ENCODE measurements at places on chromosomes 3 and 15.

- DNase-seq = no peak
Measured at GRCh38 chr3:178336336-178336735, 199.9 kb upstream of the KCNMB2 start.

- peak; percentile 88 for DNase-seq
Measured at GRCh38 chr3:46078712-46079400, 51.6 kb upstream of the XCR1 start.

GRCh38 chr3:127093312-127093711 lies 99.6 kb upstream of the PRR23E start:
- no peak for DNase-seq

DNA sequence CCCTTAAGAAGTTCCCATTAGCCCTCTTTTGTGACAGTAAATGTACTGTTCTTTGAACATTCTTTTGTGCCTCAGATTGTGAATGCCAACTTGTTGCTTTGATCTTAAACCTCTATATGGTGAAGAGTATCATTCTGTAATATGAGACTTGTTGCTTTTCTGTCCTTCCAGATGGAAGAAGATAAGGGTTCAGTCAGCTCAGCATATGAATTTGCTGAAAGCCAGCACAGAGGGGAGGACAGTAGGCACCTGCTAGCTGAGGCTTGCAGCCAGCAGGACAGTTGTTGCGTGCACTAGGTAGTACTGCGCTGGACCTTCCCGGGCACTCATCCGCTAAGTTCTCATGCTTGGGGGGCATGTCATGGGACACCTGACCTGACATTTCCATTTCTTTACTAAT lies 74.7 kb downstream of the DCUN1D1 start:
- DNase-seq = no peak

- no peak for DNase-seq
Measured at GRCh38 chr3:14640734-14641133, 10.8 kb upstream of the CCDC174 start.

DNA sequence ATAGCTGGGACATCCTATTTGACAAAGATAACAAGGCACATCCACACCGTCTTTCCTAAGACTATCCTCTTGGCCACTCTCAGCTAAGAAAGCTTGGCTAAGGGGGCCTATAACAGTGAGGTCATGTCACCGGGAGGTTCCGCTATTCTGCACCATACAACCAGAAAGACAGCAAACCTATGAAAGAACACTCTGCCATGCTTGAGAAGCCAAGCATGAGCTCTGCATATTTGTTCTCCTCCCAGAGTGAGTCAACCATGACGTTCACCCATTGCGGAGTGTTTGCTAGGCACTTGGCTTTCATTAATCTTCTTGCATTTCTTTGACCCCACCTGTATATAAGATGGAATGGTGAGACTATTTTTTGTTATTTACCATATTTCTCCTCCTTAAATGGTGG lies 141.2 kb downstream of the GMNC start:
- DNase-seq = no peak

GRCh38 chr3:31255007-31255581 lies 277.6 kb upstream of the STT3B start:
- no peak for DNase-seq

DNA sequence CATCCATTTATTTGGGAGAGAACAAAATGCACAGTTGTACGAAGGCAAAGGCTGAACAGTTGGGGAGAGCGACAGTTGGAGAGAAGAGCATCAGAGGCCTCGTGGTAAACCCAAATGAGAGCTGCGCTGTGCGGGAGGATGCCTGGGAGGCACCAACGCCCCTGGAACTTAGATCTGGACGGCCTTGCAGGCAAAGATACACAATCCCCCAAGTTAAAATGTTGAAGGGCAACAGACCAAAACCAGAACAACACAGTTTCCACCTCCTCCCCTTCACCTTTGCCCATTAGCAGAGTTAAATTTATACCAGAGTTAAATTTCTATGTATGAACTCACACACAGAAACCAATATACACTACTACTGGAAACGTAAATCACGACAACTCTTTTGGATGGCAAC lies 339.6 kb downstream of the RORA start:
- no peak for DNase-seq

DNA sequence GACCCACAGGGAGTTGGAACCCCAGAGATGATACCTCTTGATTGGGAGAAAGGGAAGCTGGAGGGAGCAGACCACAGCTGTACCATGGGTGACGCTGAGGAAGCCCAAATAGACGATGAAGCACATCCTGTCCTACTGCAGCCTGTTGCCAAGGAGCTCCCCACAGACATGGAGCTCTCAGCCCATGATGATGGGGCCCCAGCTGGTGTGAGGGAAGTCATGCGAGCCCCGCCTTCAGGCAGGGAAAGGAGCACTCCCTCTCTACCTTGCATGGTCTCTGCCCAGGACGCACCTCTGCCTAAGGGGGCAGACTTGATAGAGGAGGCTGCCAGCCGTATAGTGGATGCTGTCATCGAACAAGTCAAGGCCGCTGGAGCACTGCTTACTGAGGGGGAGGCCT lies 201.1 kb downstream of the AKAP13 start:
- DNase-seq = no peak

DNA sequence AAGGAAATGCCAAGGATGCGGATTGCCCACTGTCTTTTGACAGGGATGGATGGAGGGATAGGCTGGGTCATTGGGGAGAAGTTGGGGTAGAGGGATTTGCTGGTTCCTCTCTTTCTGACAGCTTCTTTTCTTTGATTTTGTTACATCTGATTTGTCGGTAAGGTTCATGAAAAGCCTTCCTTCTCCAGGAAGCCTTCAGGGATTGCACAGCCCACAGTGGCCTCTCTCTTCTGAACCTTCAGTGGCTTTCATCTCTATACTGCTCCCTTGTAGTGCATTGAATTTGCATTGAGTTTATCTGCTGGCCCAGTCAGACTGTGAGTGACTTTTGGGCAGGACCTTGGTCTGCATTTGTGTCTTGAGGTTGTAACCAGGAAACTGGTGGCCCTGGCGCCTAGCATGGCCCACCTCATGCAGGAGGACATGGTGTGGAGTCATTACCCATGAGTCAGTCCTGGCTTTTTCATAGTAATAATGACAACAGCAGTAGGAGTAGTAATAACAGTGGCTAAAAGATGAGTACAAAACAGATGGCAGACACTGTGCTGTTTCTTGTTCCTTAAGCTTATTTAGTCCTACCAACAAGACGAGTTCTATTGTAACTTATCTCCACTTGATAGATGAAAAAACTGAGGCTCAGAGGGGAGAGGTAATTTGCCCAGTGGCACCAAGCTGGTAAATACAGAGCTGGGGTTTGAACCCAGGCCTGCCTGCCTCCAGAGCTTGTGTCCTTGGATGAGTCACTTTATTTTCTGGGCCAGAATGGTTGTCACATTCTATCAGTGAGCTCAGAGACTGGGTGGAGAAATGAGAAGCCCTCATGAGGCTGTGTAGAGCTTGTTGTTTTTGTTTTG lies 28.4 kb downstream of the SMAD6 start:
- DNase-seq = peak; percentile 56

- DNase-seq = no peak
Measured at GRCh38 chr3:8625991-8626390, 18.6 kb downstream of the SSUH2 start.

DNA sequence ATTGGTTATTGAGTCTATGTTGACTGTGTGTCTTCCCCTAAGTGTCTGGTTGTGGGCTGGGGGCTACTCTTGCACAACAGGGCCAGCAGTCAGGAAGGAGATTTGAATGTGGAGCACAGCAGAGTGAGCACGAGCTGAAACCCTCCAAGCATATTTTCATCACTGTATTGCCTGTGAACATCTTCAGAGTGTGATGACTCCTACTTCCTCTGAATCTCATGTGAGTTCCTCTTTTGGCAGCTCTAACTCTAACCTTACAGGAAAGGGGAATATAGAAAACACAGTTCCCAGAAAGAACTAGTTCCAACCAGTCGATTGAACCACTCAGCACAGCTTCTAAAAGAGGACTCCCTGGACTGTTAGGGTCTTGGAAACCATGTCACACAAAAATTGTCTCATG lies 211.6 kb downstream of the RAP2B start:
- DNase-seq = peak; percentile 45

DNA sequence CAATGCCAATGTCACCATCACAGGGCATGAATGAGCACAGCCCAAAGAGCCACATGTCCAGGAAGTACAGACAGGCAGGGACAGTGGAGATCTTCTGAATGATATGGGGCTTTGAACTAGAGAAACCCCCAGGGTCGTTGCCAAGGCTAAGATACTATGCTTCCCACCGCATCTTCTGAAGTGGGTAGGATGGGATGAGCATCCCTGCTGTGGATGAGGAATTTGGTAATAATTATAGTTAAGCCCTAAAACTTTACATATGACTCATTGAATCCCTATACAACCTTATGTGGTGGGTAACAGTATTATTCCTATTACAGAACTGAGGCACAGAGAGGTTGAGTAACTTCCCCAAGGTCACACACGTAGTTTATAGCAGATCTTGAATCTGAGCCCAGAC lies 44.2 kb downstream of the WNT5A start:
- no peak for DNase-seq

- no peak for DNase-seq
Measured at GRCh38 chr3:167304077-167304476, 76.0 kb downstream of the ZBBX start.

- DNase-seq = no peak
Measured at GRCh38 chr3:138474163-138474562, 39.7 kb downstream of the ESYT3 start.

GRCh38 chr3:114294940-114295480 lies 1.2 kb downstream of the TIGIT start:
- no peak for DNase-seq

GRCh38 chr3:71063773-71064290 lies 519.7 kb downstream of the FOXP1 start:
- DNase-seq = no peak

GRCh38 chr15:31488437-31489204 lies 162.0 kb downstream of the KLF13 start:
- peak; percentile 88 for DNase-seq

- DNase-seq = no peak
Measured at GRCh38 chr3:53071882-53072431, 26.1 kb upstream of the SFMBT1 start.

DNA sequence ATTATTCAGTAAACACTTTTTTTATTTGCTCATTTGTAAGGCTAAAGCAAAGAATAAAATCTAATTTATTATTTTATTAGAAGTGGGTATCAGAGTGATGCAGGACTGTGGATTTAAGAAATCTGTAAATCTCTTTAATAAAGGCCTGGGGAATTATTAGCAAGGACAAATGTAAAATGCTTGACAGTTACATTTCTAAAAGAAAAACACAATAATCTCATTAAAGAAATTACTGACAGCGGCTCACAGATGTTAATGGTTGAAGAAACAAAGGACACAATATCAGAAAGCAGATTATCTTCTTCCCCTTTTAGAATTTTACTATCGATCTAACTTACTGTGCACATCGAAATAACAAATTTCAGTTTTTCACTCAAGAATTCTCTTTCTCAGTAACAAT lies 262.1 kb upstream of the MEIS2 start:
- DNase-seq = no peak

DNA sequence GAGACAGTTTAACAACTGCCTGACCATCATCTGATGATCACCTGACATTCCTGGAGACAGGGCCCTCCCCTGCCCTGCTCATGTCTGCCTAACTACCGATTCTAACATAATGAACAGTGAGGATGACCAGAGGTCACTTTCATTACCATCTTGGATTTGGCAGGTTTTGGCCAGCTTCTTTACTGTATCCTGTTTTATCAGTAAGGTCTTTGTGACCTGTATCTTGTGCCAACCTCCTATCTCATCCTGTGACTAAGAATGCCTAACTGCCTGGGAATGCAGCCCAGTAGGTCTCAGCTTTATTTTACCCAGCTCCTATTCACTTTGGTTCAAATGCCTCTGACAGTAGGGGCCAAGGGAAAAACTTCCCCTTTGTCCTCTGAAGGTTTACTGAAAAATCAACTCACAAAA lies 40.2 kb downstream of the METTL6 start:
- no peak for DNase-seq

DNA sequence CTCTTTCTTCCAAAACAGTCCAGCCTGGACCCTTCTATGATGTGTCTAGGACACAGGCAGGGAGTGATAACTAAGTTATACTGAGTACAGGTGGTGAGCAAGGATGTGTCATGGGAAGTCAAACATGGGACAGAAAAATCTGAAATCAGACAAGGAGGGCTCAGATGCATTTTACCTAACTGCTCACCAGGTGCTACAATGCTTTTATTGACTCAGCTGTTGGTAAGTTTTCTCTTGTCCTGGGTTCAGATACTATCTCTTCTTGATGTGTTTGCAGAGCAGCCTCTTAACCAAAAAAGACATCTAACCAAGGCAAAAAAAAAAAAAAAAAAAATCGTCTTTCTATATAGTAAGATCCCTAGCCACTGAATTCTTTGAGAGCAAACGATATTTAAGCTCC lies 378.6 kb downstream of the VPS13C start:
- no peak for DNase-seq

GRCh38 chr3:45915518-45916231 lies 27.6 kb upstream of the CXCR6 start:
- peak; percentile 50 for DNase-seq

- no peak for DNase-seq
Measured at GRCh38 chr3:122014741-122015140, 7.3 kb downstream of the ILDR1 start.

DNA sequence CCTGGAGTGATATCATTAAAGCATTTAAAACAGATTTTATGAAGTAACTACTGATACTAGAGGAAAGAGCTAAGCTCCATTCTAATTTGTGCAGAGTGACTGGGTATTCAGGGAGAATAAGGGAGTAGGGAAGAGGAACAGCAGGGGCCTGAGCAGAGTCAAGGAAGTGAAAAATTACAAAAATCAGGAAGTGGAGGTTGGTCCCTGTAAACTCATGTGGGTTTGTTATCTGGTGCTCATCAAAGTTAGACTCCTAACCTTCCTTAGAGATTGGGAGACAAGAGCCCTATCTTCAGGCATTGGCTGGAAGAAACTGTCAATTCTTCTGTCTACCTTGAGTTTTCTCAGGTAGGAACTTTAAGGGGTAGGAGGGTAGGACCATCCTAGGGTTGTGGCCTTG lies 82.5 kb downstream of the NEK11 start:
- DNase-seq = no peak

DNA sequence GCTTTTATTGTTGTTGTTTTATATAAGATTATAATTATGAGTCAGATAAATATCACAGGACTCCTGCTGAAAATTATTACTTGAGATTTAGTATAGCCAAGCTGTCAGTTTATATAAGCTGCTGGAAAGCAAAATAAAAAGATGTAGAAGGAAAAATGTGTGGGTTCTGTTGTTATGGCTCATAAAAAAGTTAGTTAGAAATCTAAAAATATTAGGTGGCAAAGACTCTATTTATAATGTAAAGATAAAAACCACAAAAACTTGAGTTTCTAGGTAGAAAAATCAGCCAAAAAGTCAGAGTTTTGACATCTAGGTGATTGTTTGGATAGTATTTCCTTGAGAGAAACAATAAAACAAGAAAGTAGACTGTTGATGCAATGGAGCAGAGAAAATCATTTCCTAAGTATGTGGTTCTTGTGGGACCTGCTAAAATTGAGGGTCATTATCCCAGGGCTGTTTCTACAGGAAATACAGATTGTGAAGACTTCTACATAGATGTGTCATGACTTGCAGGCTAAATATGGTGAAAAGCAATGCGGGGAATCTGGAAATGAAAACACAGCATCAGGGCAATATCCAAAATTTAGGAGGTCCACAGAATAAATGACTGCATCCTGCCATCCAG lies 1109.6 kb upstream of the CADM2 start:
- no peak for DNase-seq

- no peak for DNase-seq
Measured at GRCh38 chr3:112038863-112039262, 4.3 kb downstream of the TMPRSS7 start.

- no peak for DNase-seq
Measured at GRCh38 chr3:105656651-105657504, 211.9 kb downstream of the CBLB start.

Measured in stromal cell of bone marrow (primary cell).